Bronchial epithelial cell (primary cell): ENCODE measurements at places on chromosomes 16 and 17.
A peak's percentile ranks its signal among the peaks of the same experiment; 100 is the strongest.

- DNase-seq: no peak
These were observed 3.3 kb upstream of the ABCC3 start for GRCh38 chr17:50631195-50631907.

DNA sequence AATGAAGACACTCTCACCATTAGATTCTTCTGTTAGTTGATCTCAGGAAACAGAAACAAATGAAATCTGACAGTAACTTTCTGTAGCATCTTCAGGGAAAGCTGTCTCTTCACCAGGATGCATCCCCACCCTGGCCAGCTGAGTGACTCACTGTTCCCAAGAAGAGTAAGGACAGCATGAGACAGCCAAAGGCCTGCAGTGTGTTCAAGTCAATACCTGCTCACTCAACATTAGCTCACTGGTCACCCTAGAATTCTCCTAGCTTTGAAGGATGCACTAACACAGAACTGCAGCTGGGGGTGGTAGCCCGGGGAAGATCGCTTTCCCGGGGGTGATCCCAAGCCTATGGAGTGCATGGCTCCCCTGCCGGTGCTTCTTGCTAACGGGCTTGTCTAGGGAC lies 28.2 kb upstream of the CLEC18B start:
- DNase-seq: peak; percentile 89

DNA sequence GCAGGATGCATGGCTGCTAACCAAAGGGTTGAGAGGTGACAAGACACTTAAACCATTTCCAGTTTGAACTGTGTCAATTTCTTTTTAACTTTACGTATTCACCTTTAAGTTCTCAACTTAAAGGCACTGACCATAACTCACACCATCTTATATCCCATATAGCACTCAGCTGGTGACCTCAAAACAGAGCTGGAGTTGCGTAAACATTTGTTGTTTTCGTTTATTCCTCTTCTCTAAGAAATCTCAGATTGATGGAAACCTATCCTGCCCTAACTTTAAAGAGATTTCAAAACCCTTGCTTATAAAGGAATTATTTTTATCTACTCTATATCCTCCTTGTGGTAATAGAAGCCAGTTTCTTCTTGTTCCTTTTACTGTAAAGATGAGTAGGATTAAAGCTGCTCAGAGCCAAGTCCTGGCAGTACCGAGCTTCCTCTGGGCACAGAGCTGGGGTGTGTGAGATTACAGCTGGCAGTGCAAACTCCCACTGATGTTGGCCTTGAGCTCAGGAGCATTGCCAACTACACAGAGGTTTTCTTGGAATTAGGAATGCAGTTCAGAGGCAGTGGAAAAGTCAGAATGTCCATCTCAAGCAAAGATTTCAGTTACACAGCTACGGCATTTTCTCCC lies 1.3 kb downstream of the KCTD2 start:
- DNase-seq: no peak

- peak; percentile 27 for DNase-seq
These were observed 9.4 kb upstream of the ENGASE start for GRCh38 chr17:79065105-79065670.

DNA sequence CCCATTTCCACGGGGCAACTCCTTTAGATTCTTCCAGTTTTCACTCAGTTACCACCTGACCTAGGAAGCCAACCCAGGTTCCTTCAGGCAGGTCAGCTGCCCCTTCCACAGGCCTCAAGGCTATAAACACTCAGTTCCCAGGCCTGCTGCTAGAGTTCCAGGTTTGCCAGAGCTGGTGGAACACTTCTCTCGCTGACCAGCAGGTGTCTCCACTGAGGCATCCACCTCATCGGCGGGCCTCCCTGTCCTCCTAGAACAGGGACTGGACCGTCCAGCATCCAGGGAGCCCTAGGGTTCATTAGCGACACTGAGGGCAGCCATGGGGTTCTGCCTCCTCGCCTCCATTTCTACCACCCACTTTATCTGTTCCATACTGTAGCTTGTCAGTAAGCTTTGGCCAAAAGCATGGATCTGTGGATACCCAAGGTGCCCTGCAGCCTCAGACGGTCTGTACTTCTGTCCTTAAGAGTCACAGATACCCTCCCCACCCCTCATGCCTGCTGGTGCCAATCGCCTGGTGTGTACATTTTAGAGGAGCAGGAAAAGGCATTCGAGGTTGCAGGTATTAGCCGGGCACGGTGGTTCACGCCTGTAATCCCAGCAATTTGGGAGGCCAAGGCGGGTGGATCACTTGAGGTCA lies 29.0 kb downstream of the PIMREG start:
- DNase-seq: peak; percentile 53

DNA sequence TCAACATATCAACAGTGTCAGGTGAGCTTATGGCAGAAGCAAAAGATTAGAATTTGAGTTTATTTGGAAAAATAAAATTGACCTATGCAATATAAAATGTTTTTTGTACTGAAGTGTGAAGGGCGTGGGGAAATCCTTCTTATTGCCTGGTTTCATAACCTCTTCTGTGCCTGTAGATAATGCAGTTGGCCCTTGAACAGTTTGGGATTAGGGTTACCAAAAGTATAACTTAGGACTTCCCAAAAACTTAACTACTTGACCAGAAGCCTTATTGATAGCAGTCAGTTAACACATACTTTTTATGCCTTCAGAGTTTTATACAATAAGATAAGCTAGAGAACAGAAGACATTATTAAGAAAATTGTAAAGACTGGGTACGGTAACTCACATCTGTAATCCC lies 66.0 kb downstream of the TMC6 start:
- DNase-seq: no peak
